ENCODE measurements at places on chromosomes 2 and 18.

- no peak for DNase-seq
These were observed 25.6 kb upstream of the GREB1 start for GRCh38 chr2:11508279-11508678.

DNA sequence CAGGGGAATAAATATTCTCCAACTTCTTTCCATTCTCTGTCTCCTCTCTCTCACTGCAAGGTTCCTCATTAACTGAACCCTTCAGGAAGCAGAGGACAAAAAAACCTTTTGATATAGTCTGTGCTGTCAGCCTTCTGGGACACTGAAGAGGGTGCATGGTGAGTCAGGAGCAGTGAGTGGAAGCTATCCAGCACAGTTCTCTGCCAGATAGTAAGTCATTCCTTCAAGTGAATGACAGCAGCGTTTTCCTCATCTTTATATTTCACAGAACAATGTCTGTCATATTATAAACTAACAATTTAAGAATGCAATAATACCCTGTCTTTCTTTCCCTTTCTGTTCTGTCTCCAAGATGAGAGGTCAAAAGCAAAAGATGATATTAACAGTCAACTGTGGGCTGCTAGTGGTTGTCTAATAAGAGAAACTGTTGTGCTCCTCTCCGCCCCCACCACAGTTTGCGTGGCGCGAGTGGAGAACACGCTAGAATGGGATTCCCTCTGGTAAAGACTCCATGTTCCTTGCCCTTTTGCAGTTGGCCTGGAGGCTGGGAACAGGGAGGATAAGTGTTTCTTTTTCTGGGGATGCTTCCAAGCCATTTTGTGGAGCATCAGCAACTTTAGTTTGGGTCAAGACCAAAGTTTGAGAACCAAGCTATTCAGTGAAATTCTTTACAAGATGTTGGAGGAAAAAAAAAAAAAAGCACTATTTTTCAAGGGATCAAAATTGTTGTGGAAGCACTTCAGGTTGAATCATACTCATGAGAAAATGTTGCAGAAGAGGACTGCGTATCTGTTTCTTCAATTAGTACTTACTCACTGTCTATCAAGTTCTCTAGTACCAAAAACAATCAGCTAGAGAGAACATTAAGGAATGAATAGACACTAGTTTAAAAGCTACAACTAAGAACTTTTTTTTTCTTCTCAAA, 430.2 kb downstream of the SETBP1 start:
- DNase-seq: no peak

DNA sequence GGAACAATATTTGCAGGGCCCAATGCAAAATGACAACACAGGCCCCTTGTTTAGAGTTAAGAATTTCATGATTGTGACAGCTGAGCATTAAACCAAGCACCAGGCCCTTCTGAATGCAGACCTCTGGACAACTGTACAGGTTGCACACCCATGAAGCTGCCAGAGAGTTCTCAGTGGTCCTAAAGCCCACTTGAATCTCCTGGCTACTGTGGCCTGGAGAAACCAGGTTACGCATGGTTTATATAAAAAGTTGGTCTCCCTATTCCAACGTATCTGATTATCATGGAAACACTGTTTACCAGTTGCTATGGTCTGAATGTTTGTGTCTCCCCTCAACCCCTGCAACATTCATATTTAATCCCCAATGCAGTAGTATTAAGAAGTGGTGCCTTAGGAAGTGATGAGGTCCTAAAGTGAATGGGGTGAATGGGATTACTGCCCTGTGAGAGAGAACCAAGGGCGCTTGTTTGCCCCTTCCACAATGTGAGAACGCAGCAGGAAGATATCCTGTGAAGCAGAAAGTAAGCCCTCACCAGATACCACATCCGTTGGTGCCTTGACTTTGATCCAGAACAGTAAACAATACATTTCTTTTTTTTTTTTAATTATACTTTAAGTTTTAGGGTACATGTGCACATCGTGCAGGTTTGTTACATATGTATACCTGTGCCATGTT, 48.0 kb upstream of the ANXA4 start:
- no peak for DNase-seq

DNA sequence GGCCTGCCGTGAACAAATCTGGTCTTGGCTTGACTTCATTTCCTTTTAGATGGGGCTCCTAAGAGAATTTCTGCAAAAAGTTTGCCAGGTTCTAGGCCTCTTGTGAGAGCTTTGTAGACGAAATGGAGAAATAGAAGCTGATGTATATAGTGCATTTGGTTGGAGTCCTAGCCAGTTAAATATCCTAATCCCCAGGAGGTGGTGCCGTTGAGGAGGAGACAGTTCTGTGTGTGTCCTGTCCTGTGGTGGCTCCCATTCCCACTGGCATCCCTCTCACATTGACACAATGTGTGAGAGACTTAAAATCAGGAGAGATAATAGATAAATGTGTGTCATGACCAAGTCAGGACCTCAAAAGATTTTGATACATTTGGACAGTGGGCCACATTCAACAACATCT, 34.6 kb upstream of the DNER start:
- no peak for DNase-seq

- no peak for DNase-seq
These were observed 153.6 kb downstream of the KLHL29 start for GRCh38 chr2:23538566-23538965.

DNA sequence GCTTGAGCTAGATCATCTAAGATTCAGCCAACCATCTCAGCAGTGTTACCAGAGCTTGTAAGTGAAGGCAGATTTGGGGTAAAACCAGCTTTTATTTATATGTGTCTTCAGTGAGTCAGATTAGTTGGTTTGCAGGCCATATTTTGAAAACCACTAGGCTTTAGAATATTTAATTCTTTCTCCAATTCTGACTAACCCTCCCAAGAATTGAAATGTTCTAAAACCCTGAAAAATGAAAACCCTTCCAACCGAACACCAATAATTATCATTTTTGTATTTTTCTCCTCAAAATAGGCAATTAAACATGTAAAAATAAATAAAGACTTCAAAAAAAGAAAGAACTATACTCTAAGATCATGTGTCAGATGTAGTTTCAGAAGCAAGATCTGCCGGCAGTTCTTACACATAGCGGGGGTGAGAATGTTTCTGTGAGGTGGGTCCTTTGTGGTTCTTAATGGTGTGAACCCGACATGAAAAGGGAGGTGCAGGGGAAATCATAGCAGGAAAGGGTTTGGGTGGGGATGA, 14.2 kb downstream of the PLEK start:
- DNase-seq: no peak

DNA sequence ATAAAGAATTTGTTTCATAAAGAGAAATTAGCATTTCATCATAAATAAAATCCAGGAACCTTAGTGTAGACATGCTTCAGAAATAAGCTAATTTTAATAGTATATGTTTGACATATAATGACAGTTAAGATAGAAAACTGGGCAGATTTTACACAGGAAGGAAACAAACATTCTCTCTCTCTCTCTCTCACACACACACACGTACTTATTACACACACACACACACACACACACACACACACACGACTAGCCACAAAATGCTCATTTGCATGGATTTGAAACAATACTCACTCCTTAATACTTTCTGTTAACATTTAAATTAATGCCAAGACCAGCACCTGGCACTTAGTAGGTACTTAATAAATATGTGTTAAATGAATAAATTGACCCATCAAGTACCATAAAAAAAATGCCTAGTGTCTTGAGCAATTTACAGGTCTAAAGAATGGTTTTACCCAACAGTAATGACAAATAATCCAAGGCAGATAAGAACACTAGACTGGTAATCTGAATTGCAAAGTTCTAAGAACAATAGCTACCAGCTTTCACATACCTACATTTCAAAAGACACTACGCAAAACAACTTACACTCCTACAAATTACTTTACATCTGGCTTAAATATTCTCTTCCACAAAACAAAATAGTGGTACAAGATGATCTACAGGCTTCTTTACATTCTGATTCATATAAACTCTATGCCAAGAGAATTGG, 2.9 kb upstream of the GALNT3 start:
- no peak for DNase-seq

DNA sequence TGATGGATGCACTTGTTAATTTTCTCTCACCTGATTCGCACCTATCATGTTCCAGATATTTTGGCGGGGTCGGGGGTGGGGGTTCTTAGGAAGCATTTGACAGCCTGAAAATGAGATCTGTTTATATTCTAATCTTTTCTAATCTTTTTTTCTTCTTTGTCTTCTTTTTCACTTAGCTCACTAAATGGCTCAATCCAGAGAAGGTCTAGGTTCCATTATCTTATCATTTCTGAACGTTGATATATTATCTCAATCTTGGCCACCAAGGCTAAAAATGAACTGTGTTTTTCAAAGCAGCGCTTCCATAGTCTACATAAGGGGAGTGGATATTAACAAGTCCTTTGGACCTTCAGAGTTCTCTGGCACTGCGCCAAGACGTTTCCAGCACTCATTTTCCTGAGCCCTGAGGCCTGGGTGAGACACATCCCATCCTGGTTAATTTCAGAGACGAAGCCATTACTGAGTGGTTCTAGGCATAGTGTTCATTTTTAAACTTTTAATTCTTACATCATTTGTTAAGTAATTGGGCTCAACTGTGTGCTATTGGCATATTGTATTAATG, 229.0 kb downstream of the SOX11 start:
- DNase-seq: no peak

DNA sequence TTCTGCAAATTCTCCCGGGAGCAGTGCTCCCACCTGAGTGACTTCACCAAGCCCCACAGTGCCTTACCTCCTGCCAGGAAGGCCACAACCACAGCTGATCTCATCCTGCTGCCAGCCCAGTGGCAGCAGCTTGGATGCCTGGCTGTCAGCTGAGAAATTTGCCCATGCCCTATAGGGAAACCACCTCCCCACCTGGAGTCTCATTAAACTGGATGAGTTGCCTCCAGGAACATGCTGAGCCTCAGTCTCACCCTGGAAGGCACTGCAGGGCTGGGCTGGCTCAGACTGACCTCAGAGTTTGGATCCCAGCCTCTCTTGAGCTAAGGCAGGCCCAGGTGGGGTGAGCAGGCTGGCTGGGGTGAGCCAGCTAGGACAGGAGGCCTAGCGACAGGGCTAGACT, 23.3 kb downstream of the REEP1 start:
- DNase-seq: no peak

DNA sequence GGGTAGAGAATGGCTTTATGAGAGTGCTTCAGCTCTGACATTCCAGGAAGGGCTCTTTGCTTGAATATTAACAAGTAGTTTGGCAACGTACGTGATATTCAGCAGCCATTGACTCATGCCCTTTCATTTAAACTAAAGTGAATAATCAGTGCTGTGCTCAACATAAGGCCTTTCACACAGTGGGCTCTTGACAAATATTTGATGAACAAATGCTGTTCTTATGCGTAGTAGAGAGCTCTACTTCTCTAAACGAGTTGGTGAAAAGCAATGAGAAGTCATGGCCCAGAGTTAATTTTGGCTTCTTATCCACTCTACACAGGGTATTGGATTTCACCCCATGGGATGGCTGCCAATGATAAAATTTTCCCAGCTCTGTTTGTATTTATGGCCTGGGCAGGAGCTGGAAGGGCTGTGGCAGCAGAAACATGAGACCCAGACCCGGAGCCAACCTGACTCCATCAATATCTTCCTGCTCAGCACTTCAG, 338.9 kb downstream of the CCDC85A start:
- DNase-seq: no peak

GRCh38 chr2:28909655-28910353, 15.3 kb downstream of the WDR43 start:
- no peak for DNase-seq

- no peak for DNase-seq
These were observed 29.9 kb downstream of the ANO7 start for GRCh38 chr2:241218131-241219029.

DNA sequence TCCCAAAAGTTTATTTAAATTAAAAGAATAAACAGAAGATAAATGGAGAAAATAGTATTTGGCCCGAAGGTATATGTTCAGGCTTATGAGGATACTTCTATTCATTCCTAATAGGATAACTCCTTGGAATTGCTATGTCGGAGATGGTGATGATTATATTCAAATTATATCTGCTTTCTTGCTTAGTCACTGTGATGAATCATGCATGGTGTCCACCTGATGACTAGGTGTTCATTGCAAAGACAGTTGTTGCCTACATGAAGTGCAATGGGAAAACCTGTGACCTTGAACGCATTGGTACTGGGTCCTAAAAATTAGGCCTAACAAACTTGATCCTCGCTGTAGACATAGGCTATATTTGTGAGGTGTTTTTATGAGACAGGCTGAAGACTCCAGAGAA, 617.3 kb upstream of the ZEB2 start:
- no peak for DNase-seq

DNA sequence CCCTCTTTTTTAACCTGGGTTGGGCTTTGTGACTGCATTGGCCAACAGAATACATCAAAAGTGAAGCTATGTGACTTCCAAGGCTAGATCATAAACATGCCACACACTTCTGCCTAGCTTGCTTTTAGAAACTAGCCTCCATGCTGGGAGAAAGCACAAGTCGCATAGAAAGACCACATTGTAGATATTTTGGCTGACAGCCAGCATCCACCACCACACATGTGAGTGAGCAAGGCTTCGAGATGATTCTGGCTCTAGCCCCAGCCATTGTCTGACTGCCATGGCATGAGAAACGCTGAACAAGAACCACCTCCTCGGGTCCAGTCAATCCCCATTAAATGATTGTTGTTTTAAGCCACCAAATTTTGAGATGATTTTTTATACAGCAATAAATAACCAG, 66.8 kb upstream of the STPG4 start:
- no peak for DNase-seq

DNA sequence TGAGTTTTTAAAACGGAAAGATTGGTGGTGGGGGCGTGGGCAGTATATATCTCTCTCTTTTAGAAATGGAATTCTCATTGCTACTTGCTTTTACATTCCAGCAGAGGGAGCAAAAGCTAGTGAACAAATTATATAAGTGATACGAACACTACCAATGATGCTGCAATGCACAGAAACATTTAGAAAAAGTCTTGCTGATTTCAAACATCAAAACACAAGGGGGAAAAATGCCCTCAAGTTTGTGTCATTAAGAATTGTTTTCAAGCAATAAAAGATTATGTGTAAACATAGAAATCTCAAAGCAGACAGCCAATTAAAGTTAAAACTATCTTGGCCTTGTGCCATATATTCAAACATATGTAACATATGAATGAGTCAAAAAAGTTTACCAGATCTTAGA, 296.3 kb upstream of the KCNJ3 start:
- DNase-seq: no peak

DNA sequence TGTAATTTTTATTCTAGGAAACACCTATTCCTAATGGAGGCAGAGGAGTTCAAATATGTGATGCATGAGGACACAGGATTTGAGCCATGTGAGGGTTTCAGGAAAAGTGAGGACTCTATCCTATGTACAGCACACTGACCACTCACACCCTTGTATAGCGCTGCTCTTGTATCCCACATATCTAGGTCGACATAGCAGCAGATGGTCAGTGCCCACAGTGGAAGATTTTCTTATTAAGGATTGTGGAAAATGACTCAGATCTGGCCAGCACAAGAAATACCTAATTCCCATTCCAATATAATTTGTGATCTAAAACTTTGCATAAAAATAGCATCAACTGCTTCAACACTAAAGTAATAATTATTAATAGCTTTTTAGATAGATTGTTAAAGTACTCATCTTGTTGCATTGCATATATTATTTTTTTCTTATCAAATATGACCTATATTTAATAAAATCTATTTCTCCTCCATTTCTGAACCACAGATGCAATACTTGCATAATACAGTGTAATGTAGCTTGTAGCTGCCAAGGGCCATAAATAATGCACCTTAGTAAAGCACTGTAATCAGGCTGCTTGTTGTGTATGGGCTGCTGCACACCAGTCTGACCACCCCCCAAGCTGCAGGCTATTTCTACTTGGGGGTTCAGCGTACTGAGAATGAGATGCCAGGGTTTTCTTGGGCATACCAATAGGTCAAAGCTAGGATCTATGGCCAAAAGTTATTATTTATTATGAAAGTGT, 442.2 kb upstream of the CWC22 start:
- DNase-seq: no peak

- DNase-seq: no peak
These were observed 744.3 kb upstream of the SOX11 start for GRCh38 chr2:4947911-4948310.
